ENCODE measurements at places on chromosomes 4 and X. TPM values are rescaled to one million over a fixed set of nuclear protein-coding genes. Genes with fewer than 3 reads are reported as not detected.

DNA sequence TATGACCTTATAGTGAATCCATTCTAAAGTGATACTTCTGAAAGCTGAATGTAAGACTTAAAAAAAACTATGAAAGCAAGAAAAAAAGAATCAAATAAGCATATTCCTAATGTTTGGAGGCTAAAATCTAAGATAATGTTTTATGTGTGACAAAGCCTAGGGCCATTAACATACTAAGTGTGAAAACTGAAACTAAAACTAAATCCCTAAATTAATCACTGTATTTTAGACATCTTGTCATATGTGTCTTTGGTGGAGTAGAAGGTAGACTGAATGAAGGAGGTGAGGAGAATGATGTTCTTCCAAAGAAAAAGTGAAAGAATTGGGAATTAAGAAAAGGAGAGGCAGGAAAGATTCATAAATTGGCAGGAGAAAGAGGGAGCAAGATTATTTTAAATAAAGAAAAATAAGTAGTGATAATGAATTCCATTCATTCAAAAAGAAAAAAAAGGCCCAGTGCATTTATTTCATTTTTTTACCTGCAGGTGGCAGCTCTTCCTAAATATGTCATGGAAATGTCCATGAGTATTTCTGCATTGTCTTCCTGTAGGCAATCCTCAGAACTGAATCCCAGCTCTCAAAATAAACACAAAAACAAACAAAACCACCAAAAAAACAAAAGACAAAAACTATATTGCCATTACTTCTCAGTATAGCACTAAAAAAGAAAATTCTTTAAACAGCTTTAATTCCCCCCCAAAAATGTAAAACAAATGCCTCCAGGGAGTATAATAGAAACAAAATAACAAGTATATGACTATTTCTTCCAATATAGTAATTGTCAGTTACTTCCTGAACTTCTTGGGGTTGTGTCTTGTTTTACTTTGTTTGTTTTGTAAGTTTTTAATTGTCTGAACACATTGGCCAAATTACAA, 17.0 kb upstream of the AP1AR start:
- DNase-seq = no peak

DNA sequence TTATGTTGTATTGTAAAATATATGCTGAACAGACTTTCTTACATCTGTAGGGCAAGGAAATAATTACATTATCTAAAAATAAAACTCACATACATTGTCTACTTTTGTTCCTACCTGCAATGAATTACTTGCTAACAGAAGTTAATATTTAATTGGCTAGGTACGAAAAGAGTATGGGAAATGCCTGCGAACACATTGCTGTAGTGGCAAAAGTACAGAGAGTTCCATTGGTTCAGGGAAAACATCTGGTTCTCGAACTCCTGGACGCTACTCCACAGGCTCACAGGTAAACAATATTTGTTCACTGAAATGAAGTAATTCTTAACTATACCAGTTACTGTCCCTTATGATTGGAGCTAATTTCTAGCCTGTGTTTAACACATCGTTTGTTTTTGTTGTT, 837.4 kb downstream of the ADGRL3 start:
- DNase-seq = no peak

- no peak for DNase-seq
Measured at GRCh38 chr4:23881674-23882337, 8.0 kb downstream of the PPARGC1A start.

- DNase-seq = no peak
Measured at GRCh38 chr4:30950737-30951136, 230.6 kb downstream of the PCDH7 start.

DNA sequence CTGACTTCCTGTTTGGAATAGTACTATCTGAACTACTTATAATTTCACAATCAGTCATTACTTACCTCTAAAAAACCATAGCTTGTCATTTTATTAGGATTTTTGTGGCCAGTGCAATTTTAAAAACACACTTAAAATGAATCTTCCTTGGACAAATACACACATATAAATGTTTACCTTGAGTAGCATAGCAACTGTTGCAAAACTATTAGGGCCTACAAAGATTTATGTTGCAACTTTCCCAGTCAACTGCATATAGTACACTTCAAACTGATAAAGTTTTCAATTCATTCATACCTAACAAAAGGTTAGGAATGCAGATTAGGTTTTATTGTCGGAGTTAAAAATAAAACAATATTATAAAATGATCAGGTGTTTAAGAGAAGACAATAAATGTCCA, 193.0 kb downstream of the PDGFC start:
- no peak for DNase-seq

DNA sequence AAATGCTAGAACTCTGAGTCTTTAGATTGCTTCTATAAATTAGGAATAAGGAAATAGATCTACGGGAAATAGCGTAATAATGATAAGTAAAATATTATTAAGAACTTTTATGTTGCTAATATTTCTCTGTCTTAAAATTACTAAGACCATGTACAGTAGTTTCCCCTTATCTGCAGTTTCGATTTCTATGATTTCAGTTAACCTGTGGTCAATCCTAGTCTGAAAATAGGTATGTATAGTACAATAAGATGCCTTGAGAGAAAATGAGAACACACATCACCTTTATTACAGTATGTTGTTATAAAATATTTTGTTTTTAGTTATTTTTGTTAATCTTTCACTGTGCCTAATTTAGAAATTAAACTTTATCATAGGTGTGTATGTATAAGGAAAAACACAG, 92.6 kb downstream of the CCSER1 start:
- DNase-seq = no peak

DNA sequence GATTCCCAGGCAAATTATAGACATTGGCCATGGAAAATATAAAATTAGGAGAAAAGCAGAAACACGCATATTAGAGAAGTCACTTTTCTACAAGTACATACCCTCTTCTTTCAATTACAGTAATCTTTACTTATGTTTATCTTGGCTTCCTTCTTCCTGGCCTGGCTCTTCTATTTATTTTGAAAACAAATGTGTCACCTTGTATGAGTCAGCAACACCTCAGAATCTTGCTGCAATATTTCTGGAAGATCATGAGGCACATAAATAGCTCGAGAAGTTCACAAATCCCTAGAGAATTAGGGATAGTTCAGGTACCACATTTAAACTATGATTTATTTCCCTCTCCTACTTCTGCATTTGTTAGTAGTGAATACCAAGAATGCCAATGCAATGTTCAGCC, 124.6 kb downstream of the ANOS1 start:
- no peak for DNase-seq

- no peak for DNase-seq
Measured at GRCh38 chrX:34849371-34849770, 93.2 kb upstream of the FAM47B start.

DNA sequence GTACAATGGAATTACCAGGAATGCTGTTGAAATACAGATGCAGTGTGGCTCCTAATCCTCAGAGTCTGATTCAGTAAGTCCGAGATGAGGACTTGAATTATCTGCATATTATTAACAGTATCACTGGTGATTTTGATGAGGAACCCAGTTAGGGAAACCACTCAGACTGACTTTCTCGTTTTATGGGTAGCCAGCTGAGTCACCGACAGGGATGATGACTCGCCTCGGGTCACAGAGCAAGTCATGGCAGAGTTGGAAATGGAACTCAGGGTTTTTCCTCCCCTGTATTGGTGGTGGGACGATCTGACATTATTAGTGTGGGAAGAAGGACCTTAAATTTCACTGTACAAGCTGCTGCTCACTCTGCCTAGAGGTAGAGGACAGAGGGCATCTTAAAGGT, 51.3 kb downstream of the RTL9 start:
- DNase-seq = no peak

GRCh38 chr4:45693746-45694145, 430.1 kb downstream of the GABRG1 start:
- DNase-seq = no peak

DNA sequence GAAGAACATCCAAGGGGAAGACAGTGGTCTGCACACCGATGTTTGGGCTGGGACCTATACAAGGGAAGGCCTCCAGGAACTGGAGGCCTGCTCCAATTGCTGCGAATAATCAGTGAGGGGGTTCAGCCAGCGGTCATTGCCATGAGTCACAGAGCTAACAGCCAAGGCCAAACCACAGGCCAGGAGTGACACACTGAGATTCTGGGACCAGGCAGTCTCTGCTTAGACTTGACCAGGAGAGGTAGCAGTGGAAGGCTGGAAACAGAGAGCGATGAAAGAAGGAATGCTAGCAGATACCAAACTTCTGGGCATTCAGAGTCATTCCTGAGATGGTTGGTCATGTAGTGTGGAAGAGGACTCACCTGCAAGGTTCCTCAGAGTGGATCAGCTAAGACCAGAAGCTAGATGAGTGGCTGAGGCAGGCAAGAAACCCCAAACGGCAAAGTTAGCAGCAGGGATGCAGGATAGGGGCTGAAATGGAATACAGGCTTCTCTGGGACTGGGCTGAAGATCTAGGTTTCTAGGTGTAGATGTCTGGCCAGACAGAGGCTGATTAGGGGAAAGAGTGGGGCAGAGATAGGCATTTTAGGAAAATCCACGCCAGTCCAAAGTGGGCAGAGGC, 54.7 kb downstream of the CNGA2 start:
- peak; percentile 33 for DNase-seq

- no peak for DNase-seq
Measured at GRCh38 chr4:188030401-188030800, 34.8 kb downstream of the ZFP42 start.

DNA sequence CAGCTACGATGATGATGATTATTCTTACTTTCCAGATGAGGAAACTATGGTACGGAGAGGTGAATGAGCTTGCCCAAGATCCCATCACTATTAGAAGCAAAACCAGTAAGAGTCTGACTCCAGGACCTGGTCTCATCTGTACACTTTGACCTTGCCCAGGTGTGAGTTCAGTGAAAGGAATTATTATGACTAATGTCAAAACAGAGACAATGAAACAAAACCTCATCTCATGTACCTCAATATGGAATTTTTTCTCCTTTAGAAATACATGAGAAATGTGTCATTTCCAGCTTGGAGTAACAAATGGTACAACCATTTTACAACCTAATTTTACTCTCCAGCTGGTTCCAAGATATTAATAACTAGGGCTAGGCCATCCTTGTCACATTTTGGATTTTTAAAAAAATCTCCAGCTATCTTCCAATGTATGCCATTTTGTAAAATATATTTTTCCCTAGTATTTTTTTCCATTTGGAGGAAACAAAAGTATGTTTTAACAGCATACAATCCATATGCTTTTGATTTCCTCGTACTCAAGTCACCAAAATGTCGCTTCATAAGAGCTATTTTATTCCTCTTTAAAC, 213.8 kb downstream of the PTTG2 start:
- DNase-seq = no peak

DNA sequence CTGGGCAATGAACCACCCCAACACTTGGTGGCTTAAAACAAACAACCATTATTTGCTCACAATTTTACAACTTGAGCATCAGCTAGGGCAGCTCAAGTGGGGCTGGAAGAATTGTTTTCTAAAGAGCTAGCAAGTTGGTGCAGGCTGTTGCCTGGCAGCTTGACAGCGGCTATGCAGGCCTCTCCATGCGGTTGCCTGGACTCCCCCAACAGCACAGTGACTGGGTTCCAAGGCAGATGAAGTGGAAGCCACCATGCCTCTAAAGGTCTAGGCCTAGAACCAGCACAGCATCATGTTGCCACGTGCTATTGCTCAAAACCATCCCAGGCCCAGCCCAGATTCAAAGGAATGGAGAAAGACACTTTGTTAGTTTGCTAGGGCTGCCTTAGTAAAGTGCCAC, 114.8 kb downstream of the BCOR start:
- no peak for DNase-seq

DNA sequence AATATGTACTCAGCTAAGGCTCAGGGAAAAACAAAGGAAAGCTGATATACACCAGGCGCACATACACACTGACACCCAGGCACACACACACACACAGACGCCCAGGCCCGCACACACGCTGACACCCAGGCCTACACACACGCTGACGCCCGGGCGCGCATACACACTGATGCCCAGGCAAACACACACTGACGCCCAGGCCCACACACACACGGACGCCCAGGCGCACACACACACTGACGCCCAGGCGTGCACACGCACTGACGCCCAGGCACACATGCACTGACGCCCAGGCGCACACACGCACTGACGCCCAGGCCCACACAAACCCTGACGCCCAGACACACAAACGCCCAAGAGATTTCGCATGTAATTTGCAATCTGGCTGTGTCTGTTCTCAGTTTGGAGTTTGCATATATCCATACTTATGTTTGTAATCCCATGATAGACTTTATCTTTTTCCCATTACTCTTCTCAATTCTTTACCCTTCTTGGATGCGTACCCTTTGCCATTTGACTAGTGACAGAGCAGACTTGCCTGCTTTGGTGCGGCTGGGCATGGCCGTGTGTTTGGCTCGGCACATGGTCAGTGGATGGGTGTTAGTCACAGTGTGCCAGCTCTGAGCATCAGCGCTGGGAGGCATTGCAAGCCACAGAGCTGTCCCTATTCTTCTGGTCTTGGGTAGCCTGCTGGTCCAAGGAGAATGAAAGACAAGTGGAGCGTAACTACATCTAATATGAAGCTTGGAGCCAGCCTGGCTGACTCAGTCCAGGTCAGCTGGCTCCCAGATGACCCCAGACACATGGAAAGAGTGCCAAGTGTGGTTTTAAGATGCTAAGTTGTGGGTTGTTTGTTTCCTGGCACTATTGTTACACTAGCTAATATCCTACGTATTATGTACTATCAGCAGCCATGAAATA, 632.4 kb upstream of the ZFP42 start:
- DNase-seq = no peak

- no peak for DNase-seq
Measured at GRCh38 chr4:23847158-23847557, 42.7 kb downstream of the PPARGC1A start.

GRCh38 chrX:137743414-137743813, 177.5 kb downstream of the ZIC3 start:
- DNase-seq = no peak

GRCh38 chr4:86130160-86130933, 229.5 kb downstream of the MAPK10 start:
- DNase-seq = no peak

DNA sequence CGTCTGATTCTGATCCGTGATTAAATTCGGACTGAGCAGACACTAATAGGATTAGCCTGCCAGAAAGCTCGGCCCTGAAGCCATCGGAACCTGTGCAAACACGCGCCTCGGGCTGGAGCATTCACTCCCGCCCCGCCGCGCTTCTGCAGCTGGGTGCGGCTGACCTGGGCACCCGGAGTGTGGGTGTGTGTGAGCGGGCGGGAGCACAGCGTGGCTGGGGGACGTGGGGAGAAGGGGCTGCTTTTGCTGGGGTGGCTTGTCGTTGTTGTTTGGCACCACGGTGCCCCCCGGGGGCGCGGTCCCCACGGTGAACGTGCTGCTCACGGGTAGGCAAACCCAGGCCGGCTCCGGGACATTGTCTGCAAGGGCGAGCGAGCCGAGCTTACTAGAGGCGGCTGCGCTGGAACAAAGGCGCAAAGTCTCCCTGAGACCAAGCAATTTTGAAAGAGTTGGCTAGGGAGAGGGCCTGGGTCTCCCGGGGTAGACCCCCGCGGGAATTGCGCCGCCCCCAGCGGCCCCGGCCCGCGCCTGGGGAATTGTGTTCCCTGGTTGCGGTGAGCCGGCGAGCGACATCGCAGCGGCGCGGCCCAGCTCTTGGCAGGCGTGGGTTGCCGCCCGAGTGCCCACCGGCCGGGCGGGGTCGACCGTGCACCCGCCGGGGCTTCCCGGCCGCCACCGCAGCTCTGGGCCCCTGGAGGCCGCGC, 1.4 kb downstream of the MAMLD1 start:
- peak; percentile 39 for DNase-seq

RNF128 gene
- 13.5 TPM for total RNA-seq

MFAP3L gene
- total RNA-seq = 2.5 TPM

IQCM gene
- 16.8 TPM for total RNA-seq

OPN1MW2 gene
- not detected for total RNA-seq

RHOXF2B gene
- total RNA-seq = not detected

RBM47 gene
- 144 TPM for total RNA-seq

PDCL2 gene
- total RNA-seq = not detected

MAGEA10 gene
- not detected for total RNA-seq

NSDHL gene
- total RNA-seq = 20.3 TPM

SSX2B gene
- total RNA-seq = not detected
